GM23248 (cell line): ENCODE measurements at places on chromosomes 3 and 15. TPM values are rescaled to one million over a fixed set of nuclear protein-coding genes. Genes with fewer than 3 reads are reported as not detected.
A peak's percentile ranks its signal among the peaks of the same experiment; 100 is the strongest.

The DNAJA4 gene
- 0.43 and 2.7 TPM in 2 replicates for total RNA-seq

DNA sequence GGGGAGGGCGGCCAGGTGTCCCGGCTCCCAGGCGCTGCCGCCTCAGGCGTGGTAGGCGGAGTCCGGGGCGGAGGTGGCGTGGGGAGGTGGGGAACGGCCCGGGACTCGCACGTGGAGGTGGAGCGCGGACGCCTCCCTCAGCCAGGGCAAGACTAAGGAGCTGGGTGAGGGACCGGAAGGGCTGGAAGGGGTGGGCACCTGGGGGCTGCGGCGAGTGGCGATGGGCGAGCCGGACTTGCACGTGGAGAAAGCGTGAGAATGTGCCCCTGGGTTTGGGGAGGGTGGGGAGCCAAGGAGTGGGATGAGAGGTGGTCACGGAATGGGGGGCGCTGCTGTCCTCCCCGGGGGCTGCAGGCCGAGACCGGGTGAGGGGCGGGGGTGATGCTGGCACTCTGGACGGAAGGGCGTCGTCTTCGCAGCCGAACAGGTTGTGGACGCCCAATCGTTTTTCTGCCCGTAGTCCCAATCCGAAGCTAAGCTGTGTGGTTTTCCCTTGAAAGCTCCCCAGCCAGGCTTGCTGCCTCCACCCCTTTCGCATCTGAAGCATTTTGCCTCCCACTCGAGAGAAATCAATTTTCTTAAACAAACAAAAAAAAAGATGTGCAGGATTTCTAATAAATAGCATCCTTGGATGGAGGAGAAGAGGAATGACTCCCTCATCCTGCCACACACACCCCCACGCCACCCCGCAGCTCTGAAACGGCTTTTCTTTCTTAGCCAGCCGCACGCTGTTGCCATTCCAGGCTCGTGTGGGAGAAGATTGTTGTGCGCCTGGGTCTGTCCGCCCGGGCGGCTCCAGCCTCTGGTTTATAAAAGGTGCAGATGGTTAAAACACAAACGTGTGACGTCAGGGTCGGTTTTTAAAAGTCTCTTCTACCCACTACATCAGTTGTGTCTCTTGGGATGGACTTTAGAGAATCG lies 62.5 kb upstream of the ANKRD28 start:
- H3K36me3 ChIP-seq = no peaks in the 10 kb centered on the region
- H3K27me3 ChIP-seq = no peaks in the 10 kb centered on the region
- H3K27ac ChIP-seq = peak overlapping the region; percentile 43

DNA sequence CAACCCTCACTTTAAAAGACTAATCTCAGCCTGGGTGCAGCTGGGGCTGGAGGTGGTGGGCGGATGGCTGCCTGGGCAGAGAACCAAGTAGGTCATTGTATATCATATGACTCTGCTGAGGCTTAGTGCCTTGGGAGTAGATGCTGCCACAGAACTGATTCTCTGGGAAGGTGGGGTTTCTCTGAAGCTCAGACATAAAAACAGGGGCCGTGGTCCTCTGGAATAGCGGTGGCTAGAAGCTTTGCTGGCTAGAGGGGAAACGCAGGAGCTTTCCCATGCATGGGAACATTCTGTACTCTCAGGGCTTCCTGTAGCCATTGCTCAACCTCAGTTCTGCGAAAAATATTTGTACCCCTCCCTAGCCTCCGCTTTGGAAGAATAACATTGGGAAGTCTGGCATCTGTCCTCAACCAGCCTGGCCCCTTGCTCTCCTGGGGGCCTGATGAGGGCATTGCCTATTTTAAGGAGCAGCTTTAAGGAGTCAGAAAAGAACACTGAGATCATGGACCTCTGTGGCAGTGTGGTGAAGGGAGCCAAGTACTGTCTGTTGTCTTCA lies 14.7 kb downstream of the TIMP4 start:
- H3K27me3 ChIP-seq = no peaks in the 10 kb centered on the region; the same call in none of the 2 replicates
- peak; percentile 80 for DNase-seq
- H3K36me3 ChIP-seq = no peaks in the 10 kb centered on the region
- peak overlapping the region; percentile 20 for H3K4me3 ChIP-seq
- peaks cover 12% of the 10 kb centered on the region for H3K4me1 ChIP-seq
- H3K27ac ChIP-seq = 0 out of 2 replicates have a peak overlapping the region, but pooled peaks have one; percentile 6

The CISH gene
- total RNA-seq = 1.0 and 1.1 TPM in 2 replicates

DNA sequence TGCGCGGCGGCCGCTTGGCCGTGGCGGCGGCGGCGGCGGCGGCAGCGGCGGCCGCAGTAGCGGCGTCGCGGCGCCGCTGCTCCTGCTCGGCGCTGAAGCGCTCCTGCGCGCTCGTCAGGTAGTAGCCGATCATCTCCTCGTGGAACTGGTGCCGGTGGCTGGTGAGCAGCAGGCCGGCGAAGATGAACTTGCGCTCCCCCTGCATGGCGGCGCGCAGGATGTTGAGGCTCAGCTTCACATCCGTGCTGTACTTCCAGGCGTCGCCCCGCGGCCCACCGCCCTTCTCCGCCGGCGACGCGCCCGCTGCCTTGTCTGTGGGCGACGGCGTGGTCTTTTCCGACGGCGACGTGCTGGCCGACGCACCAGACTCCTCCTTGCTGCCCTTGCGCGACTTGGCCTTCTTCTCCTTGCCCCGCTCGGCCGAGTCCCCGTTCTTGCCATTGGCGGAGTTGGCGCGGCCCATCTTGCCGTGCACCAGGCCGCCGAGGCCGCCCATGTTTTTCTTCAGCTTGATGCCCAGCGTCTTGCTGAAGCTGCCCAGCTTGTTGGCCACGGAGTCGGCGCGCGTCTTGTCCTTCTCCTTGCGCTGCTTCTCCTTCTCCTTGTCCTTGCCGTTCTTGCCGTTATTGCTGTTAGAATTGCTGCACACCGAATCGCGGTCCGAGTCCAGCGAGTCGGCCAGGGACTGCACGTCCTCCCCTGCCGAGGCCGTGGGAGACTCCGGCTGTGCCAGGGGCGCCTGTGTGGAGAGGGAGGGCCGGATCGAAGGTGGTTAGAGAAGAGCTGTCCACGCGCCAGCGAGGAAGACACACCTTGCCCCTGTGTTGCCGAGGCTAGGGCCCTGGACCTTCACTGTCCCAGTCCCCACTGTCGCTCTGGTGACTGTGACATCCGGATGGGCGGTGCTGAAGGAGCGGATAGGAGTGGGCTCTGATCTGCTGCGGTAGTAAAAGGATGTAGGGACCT lies 157.6 kb downstream of the KLF13 start:
- DNase-seq = no peak
- H3K4me3 ChIP-seq = no peak overlapping the region
- H3K27ac ChIP-seq = no peak overlapping the region
- H3K27me3 ChIP-seq = no peaks in the 10 kb centered on the region
- H3K36me3 ChIP-seq = no peaks in the 10 kb centered on the region

GRCh38 chr3:45545476-45545875 lies 49.1 kb upstream of the LIMD1 start:
- peaks cover 34% of the 10 kb centered on the region for H3K4me1 ChIP-seq
- no peaks in the 10 kb centered on the region for H3K27me3 ChIP-seq
- H3K36me3 ChIP-seq = no peaks in the 10 kb centered on the region

The TNFSF10 gene
- total RNA-seq = 0.63 TPM in 1 of 2 replicates, not detected in the other

- peaks cover 13% of the 10 kb centered on the region for H3K4me1 ChIP-seq
- H3K27me3 ChIP-seq = no peaks in the 10 kb centered on the region
- H3K4me3 ChIP-seq = no peak overlapping the region
These were observed 50.1 kb upstream of the LIPC start for GRCh38 chr15:58381697-58382096.

DNA sequence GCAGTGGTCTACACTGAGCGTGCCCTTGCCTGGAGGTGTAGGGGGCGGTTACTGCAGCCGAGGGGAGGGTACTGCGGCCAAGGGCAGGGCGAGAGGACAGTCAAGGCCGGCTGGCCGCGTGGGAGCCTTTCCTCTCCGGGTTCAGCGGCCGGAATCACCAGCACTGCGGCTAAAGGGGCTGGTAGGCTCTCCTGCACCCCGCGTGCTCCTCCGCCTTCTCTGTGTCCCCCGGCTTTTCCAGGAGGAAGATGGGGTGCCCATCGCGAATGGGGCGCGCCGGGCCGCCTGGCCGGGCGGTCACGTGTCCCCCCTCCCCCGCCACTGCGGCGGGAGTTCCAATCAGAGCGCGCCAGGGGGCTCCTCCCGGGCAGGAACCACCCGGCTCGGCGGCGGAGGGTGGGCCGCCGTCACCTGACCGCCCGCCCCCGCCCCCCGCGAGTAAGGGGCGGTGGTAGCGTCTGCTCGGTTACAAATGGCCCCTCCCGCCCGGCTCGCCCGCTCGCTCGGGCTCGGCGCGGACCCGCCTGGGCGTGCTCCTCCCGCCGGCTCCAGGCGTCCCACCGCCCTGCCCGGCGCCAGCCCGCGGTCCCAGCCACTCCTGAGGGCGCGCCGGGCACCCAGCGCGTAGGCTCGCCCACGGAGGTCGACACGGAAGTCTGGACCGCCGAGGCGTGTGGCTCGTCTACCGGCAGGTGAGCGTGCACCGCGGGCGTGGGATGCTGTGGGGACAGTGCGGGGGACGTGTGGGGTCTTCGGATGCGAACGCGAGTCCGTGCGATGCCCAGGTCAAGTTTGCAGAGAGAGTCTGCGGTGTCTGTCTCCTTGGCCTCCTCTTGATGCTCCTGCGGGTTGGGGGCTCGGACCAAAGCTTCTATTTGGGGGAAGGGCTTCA lies 242.6 kb upstream of the TOPAZ1 start:
- no peak overlapping the region for H3K27ac ChIP-seq
- no peaks in the 10 kb centered on the region for H3K36me3 ChIP-seq
- peak; percentile 64 for DNase-seq
- peaks cover 26% of the 10 kb centered on the region for H3K4me1 ChIP-seq

DNA sequence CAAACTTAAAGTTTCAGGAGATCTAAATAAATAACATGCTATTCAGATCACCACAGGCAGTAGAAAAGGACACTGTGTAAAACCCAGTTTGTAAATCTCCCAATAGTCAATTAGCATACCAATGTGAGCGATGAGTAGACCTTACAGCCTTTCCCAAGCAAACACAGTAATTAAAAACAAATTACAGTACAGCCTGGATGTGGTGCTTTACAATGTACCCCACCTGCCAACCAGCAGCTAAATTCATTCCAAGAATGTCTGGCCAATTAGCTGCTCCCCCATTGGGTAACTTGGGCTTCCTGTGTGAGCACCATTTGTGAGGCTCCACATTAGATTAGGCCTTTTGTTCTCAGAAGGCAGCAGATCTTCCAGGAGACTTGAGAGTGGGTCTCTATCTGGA lies 635.0 kb downstream of the TBL1XR1 start:
- H3K27me3 ChIP-seq = no peaks in the 10 kb centered on the region
- no peak for DNase-seq
- H3K36me3 ChIP-seq = no peaks in the 10 kb centered on the region
- no peak overlapping the region for H3K4me3 ChIP-seq
- H3K27ac ChIP-seq = no peak overlapping the region

GRCh38 chr15:44788748-44789147 lies 52.4 kb downstream of the TRIM69 start:
- peaks cover 4% of the 10 kb centered on the region; the same call in 1 of the 2 replicates for H3K4me1 ChIP-seq
- H3K4me3 ChIP-seq = no peak overlapping the region
- DNase-seq = peak; percentile 8
- no peaks in the 10 kb centered on the region; the same call in 1 of the 2 replicates for H3K27me3 ChIP-seq
- H3K27ac ChIP-seq = no peak overlapping the region

DNA sequence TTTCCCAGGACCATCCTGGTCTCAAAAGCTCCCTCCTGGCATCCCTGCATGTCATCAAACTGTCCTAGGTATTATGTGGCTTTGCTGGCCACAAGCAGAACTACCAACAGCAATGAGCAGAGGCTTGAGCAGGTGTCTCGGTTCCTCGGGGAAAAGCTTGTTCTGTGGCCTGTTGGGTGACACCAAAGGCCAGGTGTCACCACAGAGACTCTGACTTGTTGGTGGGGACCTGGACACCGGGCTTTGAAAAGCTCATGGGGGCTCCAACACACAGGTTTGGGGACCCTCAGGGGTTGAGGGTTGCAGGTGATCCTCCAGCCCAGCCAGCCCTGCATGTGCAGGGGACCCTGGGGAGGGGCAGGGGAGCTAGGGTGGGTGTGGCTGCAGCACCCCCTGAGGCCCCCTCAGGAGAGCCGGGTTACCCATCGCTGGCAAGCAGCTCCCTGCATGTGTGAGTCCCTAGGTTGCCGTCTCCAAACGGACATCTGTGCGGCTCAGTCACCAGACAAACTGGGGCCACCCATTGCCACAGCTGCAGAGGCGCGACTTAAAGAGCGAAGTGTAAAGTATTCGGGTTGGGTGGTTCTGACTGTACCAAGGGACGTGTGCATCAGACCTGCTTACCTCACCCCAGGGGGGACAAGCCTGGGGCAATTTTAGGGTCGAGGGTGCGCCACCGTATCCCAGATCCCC lies 140.1 kb downstream of the CHSY1 start:
- no peak for DNase-seq
- no peak overlapping the region for H3K4me3 ChIP-seq
- peaks cover 15% of the 10 kb centered on the region for H3K4me1 ChIP-seq
- H3K27me3 ChIP-seq = no peaks in the 10 kb centered on the region
- no peak overlapping the region for H3K27ac ChIP-seq

GRCh38 chr3:56754741-56755417 lies 46.9 kb downstream of the ARHGEF3 start:
- no peak overlapping the region for H3K27ac ChIP-seq
- no peak for DNase-seq
- no peaks in the 10 kb centered on the region for H3K27me3 ChIP-seq
- H3K36me3 ChIP-seq = no peaks in the 10 kb centered on the region
- peaks cover 13% of the 10 kb centered on the region for H3K4me1 ChIP-seq
- H3K4me3 ChIP-seq = no peak overlapping the region

DNA sequence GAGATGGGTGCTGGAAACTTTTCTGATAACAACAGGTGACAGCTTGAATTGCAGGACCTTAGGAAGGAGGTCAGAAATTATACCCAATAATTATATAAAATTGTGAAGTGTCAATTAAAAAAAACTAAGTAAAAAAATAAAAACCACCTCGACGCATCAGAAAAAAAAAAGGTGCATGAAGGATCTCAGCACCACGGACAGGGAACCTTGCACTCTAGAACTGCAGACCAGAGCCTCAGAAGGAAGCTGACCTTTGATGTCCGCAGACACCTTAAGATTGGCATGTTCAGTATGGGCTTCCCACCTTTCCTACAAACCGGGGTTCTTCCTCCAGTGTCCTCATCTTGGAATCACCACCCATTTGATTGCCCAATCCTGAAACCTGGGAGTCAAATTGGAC lies 60.9 kb downstream of the SCN10A start:
- no peaks in the 10 kb centered on the region; the same call in 1 of the 2 replicates for H3K27me3 ChIP-seq
- DNase-seq = peak; percentile 33
- no peak overlapping the region for H3K4me3 ChIP-seq
- no peak overlapping the region for H3K27ac ChIP-seq
- no peaks in the 10 kb centered on the region for H3K36me3 ChIP-seq
